Activated naive CD4-positive, alpha-beta T cell treated with anti-CD3 and anti-CD28 coated beads, Interleukin-2, amount 50 U/mL, for 72 hours (primary cell): ENCODE measurements at places on chromosomes 12 and 14. TPM values are rescaled to one million over a fixed set of nuclear protein-coding genes. Genes with fewer than 3 reads are reported as not detected.
A peak's percentile ranks its signal among the peaks of the same experiment; 100 is the strongest.

DNA sequence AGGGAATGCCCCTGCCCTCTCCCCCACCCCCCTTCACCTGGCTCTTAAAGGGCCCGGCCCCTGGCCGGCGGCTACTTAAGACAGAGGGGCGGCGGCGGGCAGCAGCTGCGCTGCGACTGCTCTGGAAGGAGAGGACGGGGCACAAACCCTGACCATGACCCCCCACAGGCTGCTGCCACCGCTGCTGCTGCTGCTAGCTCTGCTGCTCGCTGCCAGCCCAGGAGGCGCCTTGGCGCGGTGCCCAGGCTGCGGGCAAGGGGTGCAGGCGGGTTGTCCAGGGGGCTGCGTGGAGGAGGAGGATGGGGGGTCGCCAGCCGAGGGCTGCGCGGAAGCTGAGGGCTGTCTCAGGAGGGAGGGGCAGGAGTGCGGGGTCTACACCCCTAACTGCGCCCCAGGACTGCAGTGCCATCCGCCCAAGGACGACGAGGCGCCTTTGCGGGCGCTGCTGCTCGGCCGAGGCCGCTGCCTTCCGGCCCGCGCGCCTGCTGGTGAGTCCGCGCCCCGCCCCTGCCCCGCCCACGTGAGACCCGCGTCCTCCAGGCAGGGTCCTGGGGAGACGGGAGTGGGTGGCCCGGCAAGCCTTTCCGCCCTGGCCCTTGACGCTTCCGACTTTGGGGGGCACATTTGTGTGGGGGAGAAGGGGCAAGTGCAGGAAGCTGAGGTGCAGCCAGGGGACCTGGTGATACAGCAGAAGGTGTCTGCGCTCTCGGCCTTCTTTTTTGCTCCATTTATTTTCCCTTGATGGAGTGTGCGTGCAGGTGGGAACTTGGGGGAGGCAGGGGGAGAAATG is at the start of gene IGFBP6:
Gene IGFBP6 (plus strand): TSS at position 104 of the 790 bp plus-strand sequence. CDS start 51 bp downstream, at position 155.
- DNase-seq, result peak; percentile 67

DNA sequence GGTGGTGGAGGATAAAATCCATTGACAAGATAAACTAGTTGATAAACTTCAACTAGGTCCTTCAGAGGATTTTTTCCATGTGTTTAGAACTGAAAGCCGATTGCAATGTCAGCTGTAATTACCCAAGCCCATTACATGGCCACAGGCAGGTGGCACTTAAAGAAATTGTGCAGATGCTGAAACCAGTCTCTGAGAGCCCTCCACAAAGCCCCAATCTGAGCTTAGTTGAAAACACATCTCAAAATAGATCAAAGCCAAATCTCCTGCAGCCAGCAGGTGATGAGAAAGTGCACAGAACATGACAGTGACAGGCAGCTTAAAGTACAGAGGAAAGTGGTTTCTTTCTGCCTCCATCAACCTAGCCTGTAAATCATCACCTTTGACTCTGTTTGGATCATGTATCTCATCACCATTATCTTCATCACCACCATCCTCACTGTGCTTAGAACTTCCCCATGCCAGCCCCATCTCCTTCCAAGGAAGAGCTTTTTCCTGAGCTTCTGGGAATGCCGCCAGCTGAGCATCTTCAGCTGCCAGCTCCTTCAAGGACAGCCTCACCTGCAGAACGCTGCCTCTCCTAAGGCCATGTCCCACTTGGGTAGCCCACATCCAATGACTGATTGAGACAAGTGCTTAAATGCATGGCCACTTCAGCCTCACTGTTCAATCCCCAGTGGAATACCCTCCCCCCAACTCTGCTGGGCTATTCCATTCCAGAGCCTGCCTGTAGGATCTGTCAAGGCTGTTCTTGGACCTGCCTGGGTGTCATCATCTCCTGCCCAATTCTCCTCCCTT is 219.5 kb upstream of the TMEM132C start:
- no peak for DNase-seq

DNA sequence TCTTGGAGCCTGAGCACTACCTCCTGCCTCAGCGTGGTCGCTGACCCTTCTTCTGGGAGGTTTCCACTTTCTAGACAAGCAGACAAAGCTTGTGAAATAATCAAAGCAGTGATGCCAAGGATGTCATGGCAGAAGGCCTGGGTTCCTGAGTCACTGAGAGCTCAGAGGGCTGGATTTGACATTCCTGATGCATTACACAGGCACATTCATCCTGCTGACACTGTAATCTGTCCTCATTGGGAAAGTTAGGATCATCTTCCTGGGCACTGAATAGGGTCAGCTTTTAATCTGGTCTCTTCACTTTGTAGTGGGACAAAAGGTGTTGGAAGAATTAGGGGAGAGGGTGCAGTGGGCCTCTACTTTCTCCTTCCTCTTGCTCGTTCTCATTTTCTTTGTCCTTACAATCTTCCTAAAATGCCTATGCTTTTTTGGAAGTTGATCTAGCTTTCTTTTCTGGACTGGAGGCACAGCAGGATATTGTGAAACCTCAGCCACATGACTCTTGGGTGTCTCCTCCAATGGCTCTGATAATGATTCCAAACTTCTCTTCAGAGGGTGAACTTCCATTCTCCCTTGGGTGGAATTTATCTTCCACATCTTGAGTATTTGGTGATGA is 29.6 kb downstream of the EEA1 start:
- DNase-seq, result no peak

DNA sequence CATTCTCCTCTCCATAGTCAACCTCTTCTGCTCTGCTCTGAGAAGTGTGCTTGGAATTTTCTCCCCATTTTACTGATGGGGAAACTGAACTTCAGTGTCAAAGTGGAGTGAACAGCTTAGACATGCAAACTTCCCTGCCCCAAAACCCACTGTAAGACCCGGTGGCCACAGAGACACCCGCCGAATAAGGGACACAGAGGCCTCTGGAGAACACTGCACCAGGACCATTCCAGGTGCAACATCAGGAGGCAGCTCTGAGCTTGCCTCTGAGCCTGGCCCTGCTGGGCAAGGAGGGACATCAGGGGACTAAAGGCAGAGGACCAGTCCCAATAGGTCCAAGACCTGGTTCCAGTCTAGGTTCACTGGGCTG is 1.7 kb downstream of the HDAC7 start:
- no peak for DNase-seq

Gene VWF
- total RNA-seq, result not detected

Gene NFE2
- not detected for total RNA-seq

Gene RNU4-1
- total RNA-seq, result 1,753 TPM

GRCh38 chr14:61469781-61470180 is 148.4 kb downstream of the PRKCH start:
- no peak for DNase-seq

Gene KRT83
- total RNA-seq, result not detected

Gene CCDC38
- 0.16 TPM for total RNA-seq

- no peak for DNase-seq
Observed at GRCh38 chr12:1552911-1553491, 41.4 kb downstream of the FBXL14 start.

DNA sequence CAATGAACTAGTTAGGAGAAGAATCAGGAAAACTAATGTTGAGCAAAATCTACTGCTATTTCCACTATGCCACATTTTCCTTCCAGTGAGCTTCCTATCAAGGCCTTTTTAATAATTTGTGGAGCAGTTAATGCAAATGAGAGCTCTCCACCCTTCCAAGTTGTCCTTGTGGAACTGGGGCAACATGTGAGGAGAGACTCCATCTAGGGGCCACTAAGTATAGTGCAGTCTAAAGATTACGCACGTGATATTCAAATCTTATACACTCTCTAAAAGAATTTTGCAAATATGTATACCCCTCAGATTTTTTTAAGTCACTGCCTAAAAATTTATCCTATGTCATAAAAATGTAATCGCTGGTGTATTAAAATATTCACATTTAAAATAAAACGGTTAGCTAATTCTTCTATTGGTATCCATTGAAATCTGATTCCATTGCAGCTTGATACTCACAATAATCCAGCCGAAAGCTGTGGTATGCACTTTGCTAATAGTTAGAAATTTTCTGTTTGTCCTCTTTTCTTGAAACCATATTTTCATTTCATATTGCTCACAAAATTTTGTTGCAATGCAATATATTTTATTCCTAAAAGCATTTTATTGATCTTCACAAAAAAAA is 100.1 kb downstream of the PAH start:
- no peak for DNase-seq

- no peak for DNase-seq
Observed at GRCh38 chr12:15751741-15752140, 37.4 kb downstream of the EPS8 start.

DNA sequence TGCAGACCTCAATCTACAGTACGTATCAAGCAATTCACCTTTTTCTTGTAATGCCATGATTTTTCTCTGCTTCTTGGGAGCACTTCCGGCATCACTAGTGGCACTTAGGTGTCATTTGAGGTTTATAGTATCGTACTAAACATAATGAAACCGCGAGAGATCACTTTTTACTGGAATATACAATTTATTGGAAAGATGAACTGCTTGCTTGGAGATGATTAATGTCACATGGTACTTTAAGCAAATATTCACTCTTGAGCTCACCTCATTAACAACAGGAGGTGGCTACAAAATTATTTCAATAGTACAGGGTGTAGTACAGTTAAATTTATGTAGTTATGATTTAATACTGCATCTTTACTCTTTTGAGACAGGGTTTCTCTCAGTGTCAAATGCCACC is 11.5 kb downstream of the FUT8 start:
- no peak for DNase-seq

Gene TAC3
- total RNA-seq, result 1.7 TPM

DNA sequence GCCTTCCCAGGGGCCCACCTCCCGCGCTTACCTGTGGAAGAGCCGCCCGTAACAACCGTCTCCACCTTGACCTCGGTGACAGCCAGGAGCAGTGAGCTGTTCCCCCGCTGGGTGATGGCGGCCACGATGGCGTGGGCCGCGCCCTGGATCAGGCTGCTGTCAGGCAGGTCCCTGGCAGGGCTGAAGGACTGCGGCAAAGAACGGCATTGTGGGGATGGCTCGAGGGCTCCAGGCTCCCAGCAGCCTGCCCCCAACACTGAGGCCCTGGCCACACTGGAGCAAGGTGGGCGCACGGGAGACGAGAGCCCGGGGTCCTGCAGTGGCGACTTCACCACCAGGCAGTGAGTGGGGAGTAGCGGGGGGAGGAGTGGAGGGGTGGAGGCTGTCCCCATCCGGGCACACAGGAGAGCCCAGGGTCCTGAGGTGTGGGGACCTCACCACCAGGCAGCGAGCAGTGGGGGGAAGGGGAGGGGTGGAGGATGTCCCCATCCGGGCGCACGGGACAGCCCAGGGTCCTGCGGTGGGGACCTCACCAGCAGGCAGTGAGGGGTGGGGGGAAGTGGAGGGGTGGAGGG is 25.0 kb downstream of the JAG2 start:
- DNase-seq, result no peak

Gene NPC2
- total RNA-seq, result 28.0 TPM

Gene TRHDE
- total RNA-seq, result not detected

- peak; percentile 38 for DNase-seq
Observed at GRCh38 chr12:50246873-50247612, 36.3 kb downstream of the LIMA1 start.

- no peak for DNase-seq
Observed at GRCh38 chr14:102497998-102498677, 11.4 kb downstream of the ANKRD9 start.

Gene TCL1B
- total RNA-seq, result not detected

- DNase-seq, result no peak
Observed at GRCh38 chr12:86331457-86331856, 75.3 kb upstream of the MGAT4C start.

DNA sequence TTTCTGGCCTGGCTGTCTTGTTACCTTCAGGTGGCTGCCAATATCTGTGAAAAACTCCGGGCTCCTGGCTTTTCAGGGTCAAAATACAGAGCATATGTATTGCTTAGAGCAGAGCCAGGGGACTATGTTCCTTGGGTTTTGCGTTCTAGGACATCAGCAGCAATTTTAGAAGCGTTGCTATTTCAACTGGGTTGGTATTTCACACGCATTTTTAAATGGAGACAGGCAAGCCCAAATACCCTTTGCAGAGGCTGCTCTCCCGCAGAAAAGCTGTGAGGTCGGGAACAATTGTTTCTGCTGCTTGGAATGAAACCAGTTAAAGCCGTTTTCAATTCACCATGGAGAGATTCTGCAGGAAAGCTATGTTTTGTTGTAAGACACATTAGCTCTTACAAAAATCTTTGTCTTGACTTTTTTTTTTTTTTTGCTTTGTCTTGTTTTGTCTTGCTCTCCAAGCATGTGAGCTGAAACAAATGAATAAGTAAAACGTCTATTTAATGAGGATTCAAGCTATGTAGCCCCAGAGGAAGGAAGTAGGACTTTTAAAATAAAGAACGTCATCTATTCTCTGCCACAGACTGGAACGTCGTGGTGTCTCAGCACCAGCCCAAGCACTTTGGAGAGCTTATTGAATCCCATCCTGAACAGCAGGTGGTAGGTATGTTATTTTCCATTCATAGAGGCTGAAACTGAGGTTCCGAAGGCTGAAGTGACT is 181.0 kb upstream of the TBX3 start:
- no peak for DNase-seq

DNA sequence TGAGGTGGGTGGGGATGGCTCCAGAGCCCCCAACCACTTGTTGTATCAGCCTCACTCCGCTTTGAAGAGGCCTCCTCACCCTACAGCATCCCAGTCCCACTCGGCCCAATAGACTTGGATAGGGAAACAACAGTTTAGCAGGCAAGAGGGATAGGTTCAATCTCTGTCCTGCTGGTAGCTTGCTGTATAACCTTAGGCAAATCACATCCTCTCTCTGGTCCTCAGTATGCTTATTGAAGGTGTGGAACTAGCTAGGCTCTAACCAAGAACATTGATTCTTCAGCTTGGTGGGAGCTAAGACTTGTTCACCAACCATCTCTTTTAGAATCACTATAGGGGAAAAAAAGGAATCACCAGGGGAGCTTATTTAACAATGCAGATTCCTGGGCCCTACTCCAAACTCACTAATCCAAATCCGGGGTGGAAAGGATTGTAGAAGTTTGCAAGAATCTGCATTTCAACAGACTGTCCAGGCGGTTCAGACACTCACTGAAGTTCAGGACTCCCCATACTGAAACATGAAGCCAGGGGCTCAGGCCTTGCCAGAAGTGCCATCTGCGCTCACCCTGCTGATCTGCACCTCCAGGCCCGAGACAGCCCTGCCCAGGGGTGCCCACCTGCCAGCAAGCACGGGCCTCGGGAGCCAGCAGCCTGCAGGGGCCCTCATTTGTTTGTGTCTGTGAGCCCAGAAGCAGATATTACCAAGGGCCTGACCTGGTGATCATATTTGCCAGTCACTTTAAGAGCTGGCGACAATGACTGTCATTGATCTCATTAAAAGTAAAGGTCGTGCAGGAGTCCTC is 113.0 kb downstream of the ADCK1 start:
- no peak for DNase-seq

DNA sequence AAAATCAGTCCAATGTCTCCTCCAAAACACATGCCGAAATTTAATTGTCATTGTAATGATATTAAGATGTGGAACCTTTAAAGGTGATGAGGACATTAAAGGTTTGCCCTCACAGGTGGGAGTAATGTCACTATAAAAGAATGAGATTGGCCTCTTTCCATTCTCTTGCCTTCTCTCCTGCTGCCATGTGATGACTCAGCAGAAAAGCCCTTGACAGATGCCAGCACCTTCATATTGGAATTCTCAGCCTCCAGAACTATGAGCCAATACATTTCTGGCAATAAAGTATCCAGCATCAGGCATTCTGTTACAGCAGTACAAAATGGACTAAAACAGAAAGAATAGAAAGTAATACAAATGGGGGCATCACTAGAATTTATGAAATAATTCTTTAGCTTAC is 609.7 kb downstream of the SLC16A7 start:
- DNase-seq, result no peak

Gene KRT85
- not detected for total RNA-seq

- DNase-seq, result no peak
Observed at GRCh38 chr12:52060498-52061177, 9.1 kb upstream of the ATG101 start.

Gene DPPA3
- total RNA-seq, result not detected

- DNase-seq, result no peak
Observed at GRCh38 chr12:52832985-52833905, 866 bp downstream of the KRT79 start.
